ENCODE measurements at places on chromosomes 4 and X.

GRCh38 chr4:38510201-38510600 lies 153.8 kb upstream of the KLF3 start:
- no peak for DNase-seq

GRCh38 chr4:73669410-73670183 lies 49.4 kb upstream of the RASSF6 start:
- no peak for DNase-seq

DNA sequence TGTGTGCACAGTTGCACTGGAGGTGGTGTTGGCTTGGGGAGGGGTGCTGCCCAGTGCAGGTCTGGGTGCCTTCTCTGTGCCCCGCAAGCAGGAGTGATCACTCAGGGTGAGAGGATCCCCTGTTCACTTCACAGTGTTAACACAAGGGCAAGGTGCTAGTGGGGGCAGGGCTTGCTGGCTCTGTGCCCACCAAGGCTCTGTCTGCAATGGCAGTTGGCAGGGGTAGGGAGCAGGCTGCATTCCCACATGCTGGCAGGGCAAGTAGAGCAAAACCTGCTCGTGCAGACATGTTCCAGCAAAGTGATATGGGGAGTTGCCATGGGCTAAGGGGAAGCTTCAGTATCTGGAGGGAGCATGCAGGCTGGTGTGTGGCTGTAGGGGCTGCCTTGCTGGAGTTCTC lies 428.0 kb downstream of the ZNF674 start:
- no peak for DNase-seq

DNA sequence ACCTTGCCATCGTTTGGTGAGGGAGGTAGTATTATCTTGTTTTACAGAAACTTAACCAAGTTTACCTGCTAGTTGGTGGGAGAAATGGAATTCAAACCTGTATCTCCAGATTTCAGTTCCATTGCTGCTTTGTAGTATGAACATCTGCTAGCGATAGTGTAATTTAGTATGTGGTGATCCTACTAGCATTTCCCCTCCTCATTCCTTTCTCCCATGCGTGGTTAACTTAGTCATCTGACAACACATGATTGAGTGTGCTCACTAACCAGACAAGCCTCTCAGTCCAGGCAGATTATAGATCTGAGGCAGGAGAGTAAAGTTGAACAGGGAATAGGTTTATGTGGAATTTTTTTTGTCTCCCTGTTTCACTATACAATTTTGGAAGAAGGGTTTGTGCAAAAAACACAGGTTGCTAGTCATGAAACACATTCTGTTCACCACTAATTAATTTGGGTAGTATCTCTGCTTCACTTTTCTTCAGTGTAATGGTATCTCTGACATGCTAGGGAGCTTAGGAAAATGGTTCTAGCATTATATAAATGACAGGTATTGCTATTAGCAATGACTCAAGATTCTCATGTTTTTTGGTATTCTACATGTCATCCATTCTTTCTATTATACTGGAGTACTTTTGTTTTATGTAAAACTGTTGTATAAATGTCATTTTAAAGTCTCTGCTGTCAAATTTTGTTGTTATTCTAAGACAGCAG lies 21.7 kb downstream of the RBPJ start:
- no peak for DNase-seq

DNA sequence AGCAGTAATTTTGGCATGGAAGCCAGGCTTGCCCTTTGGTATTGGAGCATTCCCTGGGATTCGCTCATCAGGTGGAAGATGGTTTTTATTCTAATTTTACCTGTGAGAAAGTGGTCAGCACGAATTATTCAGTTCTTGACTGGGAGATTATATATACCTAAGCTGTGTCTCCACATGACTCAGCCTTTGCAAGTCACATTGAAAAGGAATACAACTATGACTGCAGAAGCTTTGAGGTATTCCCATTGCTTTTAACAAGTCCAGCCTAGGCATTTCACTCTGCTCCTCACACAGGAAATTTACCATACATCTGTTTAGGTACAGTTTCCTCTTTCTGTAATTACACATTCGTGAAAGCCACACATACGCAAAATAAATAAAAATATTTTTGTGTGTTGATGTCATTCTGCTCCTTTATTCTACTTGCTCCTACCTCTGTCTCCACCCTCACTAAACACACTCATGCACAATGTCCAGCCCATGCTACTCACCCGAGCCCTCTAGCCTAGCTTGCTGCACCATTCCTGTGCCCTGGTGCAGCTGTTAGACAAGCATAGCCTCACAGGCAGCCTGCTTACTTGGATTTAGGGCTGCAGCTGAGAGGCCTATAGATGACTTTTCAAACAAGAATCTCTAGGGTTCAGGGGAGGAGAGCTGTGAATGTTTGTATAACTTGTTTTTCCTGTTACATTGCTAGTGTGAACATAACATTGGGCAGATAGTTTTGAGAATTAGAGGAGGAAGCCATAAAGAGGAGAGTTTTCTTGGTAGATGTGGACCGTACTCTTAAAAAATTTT lies 504.4 kb upstream of the FAT1 start:
- DNase-seq: no peak

- DNase-seq: no peak
Observed at GRCh38 chrX:149145845-149146285, 359.2 kb downstream of the IDS start.

DNA sequence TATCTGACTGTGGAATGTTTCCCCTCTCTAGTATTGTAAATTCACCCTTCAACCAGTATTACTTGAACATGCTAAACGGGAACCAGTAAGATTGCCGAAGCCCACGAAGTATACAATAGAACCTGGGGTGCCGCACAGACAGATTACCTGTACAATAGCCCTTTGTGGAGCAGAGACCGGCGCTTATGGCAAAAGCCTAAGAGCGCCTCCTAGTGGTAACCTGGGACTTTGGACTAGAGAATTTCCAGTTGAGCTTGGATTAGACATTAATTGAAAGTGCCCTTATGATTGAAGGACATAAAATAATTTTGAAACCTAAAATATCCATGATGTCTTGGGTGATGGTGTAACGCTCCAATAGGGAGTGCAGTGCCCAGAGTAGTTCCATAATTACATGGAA lies 14.1 kb downstream of the ZNF157 start:
- peak; percentile 32 for DNase-seq

GRCh38 chr4:114399105-114399504 lies 199.5 kb upstream of the UGT8 start:
- no peak for DNase-seq

DNA sequence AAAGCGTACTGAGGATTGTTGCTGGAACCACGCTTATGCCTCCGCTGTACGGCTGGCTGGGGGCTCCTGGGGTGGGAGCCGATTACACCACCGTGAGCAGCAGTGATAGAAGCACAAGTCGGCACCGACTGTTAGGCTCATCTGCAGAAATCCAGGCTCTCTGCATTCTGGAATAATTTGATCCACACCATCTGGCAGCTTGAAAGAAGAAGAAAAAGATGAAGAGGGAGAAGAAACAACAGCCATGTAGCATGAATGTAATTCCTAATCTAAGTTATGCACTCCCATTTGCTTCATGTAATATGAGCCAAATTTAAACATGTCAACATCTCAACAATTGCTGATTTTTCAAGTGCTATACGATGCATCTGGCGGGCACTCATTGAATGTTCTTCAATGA lies 84.6 kb upstream of the DHX15 start:
- DNase-seq: no peak

- no peak for DNase-seq
Observed at GRCh38 chr4:2083826-2084160, 24.7 kb downstream of the NAT8L start.

DNA sequence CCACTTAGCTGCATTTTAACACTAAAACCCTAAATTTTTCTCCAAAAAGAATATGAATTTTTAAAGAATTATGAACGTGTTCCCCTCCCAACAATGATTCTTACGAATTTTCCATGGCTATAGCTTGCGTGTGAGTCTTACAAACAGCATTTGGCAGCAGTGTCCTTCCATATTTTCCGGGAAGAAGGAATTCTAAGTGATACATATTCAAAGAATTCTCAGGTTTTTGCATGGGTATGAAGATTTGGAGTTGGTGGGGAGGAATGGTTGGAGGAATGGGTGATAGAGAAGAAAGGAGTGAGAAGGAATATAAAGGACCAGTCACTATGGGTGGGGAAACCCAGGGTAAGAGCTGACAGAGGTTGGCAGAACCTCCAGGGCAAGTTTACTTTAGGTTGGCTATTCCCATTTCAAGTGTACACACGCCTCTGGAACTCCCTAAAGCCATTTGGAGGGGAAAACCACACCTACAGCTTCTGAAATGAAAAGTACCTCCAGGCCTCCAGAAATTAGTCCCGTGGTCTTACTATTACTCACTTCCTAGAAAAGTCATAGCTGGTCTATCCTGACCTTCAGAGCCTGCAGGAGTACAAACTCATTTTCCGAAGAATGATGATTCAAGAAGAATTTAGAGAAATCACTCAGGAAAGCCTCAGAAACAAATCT lies 420.8 kb upstream of the DIPK2B start:
- DNase-seq: no peak

GRCh38 chr4:57154926-57155325 lies 44.7 kb upstream of the IGFBP7 start:
- no peak for DNase-seq

GRCh38 chr4:71564775-71565174 lies 219.1 kb downstream of the GC start:
- DNase-seq: no peak

DNA sequence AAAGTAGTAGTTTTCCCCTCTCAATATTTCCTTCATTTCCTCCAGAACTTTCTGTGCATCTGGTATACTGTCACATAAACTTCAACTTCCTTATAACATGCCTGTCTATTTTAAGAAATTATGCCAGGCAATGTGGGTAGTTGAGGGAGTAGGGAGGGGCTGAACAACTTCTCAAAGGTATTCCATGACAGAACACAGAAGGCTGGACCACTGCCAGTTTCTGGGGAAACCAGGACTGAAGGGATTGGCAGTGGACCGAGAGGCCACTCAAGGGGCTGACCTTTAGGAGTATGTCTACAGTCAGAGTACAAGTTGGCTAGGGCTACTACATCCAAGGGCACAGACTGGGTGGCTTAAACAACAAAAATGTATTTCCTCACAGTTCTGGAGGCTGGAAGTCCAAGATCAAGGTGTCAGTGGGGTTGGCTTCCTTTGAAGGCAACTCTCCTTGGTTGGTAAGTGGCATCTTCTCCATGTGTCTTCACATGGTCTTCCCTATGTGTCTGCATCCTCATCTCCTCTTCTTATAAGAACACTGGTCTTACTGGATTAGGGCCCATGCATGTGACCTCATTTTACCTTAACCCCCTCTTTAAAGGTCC lies 6.9 kb downstream of the SH3RF1 start:
- DNase-seq: no peak

GRCh38 chr4:16083241-16084191 lies at the start of gene PROM1:
Gene PROM1, minus strand, starts transcription at chr4:16084023. Its CDS starts 8,117 bp downstream, at chr4:16075906.
- DNase-seq: no peak

DNA sequence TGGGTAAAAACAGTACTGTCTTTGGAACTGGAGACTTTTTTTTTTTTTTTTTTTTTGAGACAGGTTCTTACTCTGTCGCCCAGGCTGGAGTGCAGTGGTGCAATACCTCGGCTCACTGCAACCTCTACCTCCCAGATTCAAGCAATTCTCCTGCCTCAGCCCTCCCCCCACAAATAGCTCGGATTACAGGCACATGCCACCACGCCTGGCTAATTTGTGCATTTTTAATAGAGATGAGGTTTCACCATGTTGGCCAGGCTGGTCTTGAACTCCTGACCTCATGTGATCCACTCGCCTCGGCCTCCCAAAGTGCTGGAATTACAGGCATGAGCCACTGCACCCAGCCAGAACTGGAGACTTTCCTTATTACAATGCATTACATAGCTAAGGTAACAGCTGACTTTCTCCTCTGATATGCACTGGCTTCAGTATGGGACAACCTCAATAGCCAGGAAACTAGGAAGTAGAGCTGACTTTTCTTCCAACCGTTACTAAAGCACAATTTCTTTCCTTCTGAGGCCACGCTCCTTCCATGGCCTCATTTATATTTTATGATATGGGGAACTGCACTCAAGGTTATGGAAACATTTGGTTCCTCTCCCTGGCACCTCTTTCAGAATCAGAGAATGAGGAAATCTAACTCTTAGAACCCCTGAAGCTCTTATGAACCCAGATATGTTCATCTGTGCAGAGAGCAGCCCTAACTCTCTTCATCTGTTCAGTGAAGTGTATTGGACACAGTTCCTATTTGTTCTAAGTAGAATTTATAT lies 53.5 kb upstream of the FAM9B start:
- no peak for DNase-seq

GRCh38 chr4:183300070-183300469 lies 20.0 kb downstream of the CLDN22 start:
- DNase-seq: no peak

DNA sequence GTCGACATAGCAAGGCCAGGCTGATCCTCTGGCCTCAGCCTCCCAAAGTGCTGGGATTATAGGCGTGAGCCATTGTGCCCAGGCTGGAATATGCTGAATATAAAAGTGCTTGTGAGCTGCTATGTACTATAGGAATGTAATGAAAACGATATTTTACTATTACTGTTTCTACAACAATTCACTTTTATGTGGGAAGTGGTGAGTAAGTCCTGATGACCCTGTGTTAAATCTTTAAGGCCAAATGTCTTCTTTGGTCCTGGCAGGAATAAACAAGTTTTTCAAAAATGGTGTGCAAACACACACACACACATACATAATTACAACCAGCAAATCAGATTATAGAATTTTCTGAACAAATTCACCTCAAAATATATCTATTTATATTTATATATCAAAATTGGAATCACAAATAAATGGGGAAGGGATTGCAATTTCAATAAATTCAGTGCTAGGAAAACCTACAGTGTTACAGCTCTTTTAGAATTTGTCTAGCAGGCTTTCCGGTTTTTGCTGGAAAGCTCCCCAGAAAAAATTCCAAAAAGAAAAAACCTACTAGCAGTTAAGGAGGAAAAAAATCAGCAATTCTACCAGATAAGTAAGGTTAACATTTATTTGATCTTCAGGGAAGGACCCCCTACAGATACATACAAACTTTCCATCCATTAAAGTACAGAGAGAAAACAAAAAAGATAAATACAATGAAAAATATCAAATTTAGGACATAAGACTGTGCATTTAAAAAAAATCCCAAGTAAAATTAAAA lies 17.9 kb downstream of the SMIM14 start:
- no peak for DNase-seq

GRCh38 chr4:1402516-1403091 lies 3.6 kb downstream of the NKX1-1 start:
- no peak for DNase-seq
